ENCODE measurements at places on chromosomes 13 and 19.
A peak's percentile ranks its signal among the peaks of the same experiment; 100 is the strongest.

DNA sequence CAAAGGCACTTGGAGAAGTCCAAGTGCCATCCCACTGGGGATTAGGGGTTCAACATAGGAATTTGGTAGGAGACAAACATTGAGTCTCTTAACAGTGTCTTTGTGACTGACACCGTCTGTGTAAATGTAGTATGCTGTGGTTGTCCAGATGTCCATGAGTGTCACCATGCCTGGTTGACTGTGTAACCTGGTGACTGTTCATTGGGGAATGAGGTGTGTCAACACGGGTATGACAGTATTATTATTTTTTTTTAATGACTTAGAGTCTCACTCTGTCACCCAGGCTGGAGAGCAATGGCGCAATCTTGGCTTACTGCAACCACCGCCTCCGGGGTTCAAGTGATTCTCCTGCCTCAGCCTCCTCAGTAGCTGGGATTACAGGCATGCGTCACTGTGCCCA lies 16.2 kb downstream of the PKN1 start:
- DNase-seq: no peak

GRCh38 chr13:113022745-113023574 lies 53.9 kb downstream of the MCF2L start:
- DNase-seq: peak; percentile 79

DNA sequence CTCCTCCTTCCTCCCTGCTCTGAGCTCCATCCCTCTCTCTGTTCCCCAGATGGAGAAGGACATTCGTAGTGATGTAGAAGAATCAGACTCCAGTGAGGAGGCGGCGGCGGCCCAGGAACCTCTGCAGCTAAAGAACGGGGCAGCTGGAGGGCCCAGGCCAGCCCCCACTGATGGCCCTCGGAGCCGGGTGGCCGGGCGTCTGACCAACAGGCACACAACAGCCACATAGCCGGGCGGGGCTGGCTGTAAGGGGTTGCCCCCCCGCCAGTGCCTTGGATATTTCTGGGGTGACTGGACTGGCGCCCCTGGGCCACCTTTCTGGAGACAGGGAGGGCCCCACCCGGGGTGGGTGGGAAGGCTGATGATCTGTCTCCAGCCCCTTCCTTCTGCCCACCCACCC lies 46.3 kb downstream of the CD320 start:
- DNase-seq: no peak

DNA sequence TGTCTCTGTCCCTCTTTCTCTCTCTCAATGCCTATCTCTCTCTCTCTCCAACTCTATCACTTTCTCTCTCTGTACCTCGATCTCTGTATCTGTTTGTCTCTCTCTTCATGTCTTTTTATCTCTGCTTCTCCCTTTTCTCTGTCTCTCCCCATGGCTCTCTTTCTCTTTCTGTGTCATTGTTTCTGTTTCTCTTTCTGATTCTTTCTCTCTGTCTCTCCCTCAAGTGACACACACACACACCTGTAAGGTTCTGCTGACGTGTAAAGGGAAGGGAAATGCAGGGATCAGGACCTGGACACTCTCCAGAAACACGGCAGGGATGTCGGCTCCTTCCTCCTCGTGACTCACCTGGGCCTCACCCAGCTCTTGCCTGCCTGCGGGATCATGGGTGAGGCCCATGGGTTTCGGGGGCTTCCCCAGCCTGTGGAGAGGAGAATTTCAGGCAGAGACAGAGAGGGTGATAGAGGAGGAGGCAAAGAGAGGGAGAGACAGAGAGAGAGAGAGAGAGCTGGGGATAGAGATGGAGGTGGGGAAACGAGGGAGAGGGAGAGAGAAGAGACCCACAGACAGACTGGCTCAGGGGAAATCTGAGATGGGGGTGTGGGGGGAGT lies 5.4 kb upstream of the PLAUR start:
- no peak for DNase-seq

- DNase-seq: peak; percentile 28
These were observed 177.8 kb downstream of the PAN3 start for GRCh38 chr13:28316129-28316528.

- DNase-seq: no peak
These were observed 4.3 kb upstream of the DACH1 start for GRCh38 chr13:71871176-71871754.

- no peak for DNase-seq
These were observed 2.3 kb downstream of the DDX39A start for GRCh38 chr19:14416817-14417231.

DNA sequence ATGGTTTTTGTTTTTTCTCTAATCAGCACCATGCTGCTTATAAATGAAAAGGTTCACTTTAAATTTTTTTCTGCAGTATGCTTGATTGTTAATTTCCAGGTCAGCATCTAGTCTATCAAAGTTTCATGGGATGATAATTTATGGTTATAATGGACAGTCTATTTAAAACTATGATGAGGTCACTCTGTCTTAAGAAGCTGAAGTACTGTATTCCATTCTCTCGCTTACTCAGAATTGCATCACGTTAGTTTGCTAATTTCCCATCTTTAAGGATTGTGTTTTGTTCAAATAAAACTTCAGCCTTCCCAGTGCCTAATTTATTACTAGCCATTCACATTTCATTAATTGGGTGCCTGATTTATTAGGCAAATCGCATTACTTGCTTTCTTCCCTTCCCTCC lies 94.3 kb downstream of the GPC6 start:
- no peak for DNase-seq

- DNase-seq: no peak
These were observed 136.2 kb downstream of the DNAJC3 start for GRCh38 chr13:95813139-95813538.

DNA sequence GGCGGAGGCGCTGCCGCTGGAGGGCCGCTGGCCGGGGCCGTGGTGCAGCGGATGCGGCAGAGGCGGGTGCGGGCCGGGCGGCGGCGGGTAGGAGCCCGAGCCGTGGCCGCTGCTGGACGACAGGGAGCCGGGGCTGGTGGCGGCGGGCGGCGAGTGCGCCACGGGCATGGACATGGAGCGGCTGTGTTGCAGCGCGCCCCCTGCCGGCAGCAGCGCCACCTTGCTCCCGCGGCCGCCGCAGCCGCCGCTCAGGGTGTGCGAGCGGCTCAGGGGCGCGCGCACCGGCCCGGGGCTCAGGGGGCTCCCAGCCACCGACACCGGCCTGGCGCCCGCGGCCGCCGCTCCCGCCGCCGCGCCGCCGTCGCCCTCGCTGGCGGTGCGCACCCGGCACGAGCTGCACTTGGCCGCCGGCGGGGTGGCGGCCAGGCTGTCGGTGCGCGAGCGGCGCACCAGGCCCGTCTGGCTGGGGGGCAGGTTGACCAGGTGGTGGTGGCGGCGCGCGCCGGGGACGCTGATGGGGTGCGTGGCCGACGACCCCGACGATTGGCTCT lies 1.7 kb downstream of the IRS2 start:
- DNase-seq: peak; percentile 86

GRCh38 chr19:39211731-39212374 lies 7.8 kb upstream of the SYCN start:
- DNase-seq: no peak

- no peak for DNase-seq
These were observed 19.7 kb downstream of the ZFR2 start for GRCh38 chr19:3849092-3849491.

DNA sequence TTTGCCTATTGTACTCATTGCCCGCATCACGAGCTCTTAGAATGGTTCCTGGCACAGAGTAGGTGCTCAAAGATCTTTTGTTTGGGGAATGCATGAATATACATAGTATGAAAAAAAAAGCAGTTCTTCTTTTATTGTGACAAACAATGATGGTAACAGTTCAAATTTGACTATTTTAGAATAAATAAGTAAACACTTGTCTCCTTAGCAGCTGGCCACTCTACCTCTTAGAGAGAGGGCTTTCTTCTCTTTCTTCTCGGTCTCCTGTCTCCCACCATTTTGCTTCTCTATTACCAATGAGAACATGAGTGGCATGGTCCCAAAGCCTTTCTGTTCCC lies 639 bp upstream of the SLAIN1 start:
- no peak for DNase-seq

GRCh38 chr19:31261603-31262212 lies 87.5 kb downstream of the TSHZ3 start:
- no peak for DNase-seq

DNA sequence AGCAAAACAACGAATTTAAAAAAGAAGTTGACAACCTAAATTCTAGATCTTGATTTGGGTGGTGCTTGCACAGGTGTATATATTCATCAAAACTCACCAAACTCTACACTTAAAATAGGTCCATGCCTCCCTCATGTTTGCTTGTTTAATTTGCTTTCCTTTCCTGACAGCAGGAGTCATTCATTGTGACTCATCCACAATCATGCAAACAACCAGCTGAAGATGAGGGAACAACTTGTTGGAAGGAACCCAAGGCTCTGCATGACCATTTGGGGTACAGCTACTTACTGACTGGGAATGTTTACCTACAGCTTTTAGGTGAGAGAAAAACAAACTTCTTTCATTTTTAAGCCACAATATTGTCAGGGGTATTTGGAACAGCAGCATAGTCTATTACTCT lies 96.6 kb downstream of the RXFP2 start:
- DNase-seq: no peak

- peak; percentile 83 for DNase-seq
These were observed 966 bp downstream of the JUNB start for GRCh38 chr19:12792051-12792852.

DNA sequence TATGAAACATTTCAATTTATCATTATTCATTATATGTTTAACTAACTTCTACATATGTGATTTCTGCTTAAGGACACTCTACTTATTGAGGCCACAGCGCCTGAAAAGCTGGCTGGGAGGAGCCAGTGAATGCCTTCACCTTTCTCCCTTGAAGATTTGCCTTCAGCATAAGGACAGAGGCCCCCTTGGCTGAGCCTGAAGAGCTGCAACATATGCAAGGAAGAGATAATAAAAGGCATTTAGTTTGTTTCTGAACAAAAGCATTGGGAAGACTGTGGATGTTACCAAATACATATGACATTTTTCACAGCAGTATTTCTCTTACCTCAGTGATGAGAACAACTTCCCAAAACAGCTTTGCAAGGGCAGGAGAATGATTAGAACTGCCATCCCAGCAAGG lies 92.1 kb downstream of the ABCC4 start:
- no peak for DNase-seq

GRCh38 chr19:17209126-17210036 lies 5.8 kb upstream of the USE1 start:
- DNase-seq: no peak

DNA sequence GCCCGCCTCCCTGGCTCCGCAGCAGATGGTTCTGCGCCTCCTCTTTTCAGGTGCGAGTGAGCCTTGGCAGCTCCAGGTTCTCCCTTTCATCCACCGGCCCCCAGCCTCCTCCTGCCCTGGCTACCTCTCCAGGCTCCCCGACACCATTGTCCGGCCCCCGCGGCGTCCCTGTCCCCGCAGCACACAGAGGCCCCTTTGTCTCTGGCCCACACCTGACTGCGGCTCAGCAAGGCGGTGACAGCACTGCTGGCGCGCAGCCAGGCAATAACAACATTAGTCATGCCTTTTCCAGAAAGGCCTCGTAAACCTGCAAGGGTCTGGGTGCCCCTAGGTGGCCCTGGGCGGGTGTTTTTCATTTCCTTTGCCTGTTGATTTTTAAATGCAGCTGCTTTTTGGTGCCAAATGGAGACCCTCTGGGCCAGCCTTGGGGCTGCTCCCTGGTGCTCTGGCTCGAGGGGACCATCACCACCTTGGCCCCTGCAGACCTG lies 73.2 kb upstream of the MEDAG start:
- peak; percentile 53 for DNase-seq

GRCh38 chr19:4423416-4424126 lies 21.1 kb downstream of the CHAF1A start:
- no peak for DNase-seq

GRCh38 chr13:30808600-30808999 lies 73.3 kb downstream of the ALOX5AP start:
- no peak for DNase-seq

DNA sequence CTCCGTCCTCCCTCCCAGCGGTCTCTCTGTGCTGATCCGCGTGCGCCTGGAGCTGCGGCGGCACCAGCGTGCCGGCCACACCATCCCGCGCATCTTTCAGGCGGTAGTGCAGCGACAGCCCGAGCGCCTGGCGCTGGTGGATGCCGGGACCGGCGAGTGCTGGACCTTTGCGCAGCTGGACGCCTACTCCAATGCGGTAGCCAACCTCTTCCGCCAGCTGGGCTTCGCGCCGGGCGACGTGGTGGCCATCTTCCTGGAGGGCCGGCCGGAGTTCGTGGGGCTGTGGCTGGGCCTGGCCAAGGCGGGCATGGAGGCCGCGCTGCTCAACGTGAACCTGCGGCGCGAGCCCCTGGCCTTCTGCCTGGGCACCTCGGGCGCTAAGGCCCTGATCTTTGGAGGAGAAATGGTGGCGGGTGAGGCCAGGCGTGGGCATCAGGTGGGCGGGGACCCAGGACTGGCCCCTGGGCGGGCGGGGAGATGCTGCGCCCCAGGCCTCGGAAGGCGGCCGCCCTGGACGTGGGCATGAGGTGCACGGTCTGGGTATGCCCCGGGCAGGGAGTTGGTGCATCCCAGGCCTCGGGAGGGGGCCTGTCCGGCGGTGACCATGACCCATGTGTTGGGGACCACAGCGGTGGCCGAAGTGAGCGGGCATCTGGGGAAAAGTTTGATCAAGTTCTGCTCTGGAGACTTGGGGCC lies 16.4 kb downstream of the SLC27A1 start:
- no peak for DNase-seq

GRCh38 chr19:7137120-7137519 lies 67.6 kb downstream of the ZNF557 start:
- DNase-seq: no peak

GRCh38 chr13:29746148-29746677 lies 104.2 kb downstream of the UBL3 start:
- DNase-seq: no peak

- DNase-seq: no peak
These were observed 84.6 kb downstream of the CRYL1 start for GRCh38 chr13:20441056-20441455.

DNA sequence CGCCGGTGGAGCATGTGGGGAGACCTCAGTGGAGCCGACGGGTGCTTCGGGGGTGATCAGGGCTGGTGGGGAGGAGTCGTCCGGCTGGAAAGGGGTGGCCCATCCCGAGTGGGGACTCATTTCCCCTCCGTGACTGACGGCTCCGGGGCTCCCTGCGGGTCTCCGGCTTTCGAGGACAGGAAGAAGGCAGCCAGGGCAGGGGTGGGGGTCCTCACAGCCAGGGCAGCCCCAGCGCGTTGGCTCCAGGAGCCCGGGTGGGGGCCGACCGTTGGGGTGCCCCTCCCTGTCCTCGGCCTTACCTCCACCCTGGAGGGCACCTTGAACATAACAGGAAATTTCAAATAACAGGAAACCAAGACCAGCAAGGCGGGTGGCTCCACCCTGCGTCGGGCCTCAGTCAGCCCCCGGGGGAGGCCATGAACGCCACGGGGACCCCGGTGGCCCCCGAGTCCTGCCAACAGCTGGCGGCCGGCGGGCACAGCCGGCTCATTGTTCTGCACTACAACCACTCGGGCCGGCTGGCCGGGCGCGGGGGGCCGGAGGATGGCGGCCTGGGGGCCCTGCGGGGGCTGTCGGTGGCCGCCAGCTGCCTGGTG lies at the start of gene S1PR4:
Gene S1PR4 (plus strand): TSS at position 393 of the 596 bp plus-strand sequence. CDS start 24 bp downstream, at position 417.
- no peak for DNase-seq
